ENCODE measurements at places on chromosomes 1 and 21.

DNA sequence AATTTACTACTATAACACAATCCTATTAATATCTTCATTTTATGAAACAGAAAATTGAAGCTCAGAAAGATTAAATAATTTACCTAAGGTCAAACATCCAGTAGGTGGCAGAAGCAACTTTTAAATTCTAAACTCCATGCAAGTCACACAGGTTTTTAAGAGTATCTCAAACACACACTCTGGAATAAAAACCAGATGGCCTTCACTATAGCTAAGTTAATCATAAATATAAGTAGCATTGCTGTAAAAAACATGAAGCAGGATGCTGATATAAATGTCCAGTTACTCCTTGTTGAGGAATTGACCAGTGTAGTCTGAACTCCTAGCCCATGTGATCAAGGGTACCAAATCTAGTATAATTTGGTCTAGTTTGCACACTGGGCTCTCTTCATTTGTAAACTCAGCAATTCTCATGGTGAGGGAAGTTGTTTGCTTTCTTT is 9.4 kb upstream of the FMO3 start:
- DNase-seq = no peak

DNA sequence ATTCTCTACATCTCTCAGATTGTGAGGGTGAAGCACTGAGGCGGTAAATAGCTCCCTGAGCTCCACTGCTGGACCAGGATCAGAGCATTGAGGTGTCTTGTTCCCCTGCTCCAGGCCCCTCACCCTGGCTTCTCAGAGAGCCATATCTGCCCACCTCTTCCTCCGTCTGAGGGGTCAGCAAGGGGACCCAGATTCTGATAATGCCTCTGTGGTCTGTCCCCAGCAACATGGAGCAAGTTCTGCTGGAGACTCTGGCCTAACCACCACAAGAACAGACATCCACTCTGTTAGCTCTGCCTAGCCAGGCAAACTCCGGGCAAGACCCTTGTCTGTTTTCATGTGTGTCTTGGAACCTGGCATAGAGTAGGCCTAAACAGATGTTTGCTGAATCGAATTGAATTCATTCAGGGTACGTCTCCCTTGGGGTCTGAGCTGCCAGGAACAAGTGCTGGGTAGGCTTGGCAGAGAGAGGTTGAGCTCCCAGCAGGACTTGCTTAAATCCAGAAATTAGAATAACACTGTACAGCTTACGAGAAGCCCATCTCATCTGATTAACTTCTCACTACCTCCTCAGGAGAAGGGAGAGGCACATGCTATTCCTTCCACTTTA is 2.3 kb downstream of the TRAF5 start:
- no peak for DNase-seq

GRCh38 chr1:21594501-21594900 is 74.7 kb downstream of the RAP1GAP start:
- no peak for DNase-seq

- DNase-seq = no peak
Observed at GRCh38 chr1:95094923-95095322, 22.2 kb upstream of the ALG14 start.

- no peak for DNase-seq
Observed at GRCh38 chr1:207670997-207671396, 26.1 kb downstream of the CR1L start.

GRCh38 chr1:2415801-2416208 is 3.4 kb upstream of the PEX10 start:
- peak; percentile 70 for DNase-seq

- peak; percentile 72 for DNase-seq
Observed at GRCh38 chr1:26278724-26279455, 996 bp upstream of the SH3BGRL3 start.

GRCh38 chr1:36966242-36966641 is 68.1 kb downstream of the GRIK3 start:
- peak; percentile 13 for DNase-seq

DNA sequence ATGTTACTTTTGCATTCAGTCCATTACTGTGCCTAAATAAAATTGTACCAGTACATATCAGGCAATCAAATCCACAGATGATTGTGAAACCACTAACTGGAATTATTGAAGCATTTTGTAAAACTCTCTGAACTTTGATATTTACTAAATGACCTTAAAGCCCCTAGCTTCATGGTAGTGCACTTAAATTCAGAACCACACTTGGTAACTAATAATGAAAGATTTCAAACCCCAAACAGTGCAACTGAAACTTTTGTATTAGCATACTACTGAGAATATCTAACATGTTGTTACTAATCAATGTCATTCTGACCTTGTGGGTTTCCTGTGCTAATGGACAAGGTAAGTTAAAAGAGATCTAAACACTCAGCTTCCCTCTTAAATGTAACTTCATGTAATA is at the start of gene CFHR3:
Gene CFHR3, plus strand, starts transcription at position 238 of the 400 bp plus-strand sequence. Its CDS starts 47 bp downstream, at position 285.
- DNase-seq = no peak

Data from stimulated activated CD4-positive, alpha-beta T cell treated with anti-CD3 and anti-CD28 coated beads, Interleukin-15, amount 100 ng/mL, for 24 hours (primary cell).